ENCODE measurements at places on chromosomes 1 and 21.

DNA sequence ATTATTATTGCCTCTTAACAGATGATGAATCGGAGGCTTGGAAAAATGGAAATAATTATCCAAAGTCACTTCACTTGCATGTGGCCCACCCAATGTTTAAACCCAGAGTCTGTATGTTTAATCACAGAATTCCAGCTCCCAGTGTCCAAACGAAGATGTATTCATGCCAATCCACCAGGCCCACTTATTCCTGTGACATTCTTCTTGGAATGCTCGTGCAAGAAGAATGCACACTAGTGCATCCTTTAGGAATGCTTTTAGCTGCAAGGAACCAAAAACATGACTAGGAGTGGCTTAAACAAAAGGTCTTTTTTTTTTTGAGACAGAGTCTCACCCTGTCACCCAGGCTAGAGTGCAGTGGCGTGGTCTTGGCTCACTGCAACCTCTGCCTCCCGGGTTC, 8.9 kb upstream of the OPRD1 start:
- no peak for DNase-seq

DNA sequence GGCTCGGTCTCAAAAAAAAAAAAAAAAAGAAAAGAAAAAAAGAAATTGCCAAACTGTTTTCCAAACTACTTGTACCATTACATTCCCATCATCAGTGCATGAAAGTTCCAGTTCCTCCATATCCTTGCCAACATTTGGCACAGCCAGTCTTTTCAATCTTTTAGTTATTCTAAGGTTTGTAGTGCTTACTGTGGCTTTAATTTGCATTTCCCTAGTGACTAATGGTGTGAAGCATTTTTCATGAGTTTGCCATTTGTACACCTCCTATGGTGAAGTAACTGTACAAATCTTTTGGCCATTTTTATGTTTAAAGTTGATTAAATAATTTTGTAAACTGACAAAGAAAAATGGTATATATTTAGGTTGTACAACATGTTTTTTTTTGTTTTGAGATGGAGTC, 70.7 kb downstream of the DEGS1 start:
- DNase-seq = no peak

DNA sequence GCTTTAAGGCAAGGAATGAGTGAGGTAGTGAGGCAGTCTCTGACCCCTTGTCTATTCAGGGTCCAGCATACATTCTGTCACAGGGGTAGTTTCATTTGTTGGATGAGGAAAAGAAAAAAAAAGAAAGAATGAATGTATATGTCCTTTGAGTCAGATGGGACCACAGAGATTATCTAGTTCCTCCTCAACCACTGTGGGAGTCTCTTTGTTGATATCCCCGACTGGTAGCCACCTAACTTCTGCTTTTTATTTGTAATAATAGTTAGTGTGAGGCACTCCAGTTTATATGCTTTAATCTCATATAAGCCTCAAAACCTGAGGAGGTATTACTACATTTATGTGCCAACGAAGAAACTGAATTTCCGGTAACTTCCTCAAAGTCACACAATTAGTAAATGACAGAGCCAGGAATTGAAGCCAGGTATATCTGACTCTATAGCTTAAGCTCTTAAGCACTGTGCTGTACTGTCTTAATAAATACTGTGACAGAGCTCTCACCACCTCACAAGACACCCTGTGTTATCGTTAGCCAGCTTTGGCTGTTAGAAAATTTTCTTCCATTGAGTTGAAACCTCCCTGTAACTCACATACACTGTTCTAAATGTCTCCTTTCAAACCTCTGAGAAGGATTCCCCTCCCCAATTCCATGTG, 82.2 kb downstream of the MDM4 start:
- DNase-seq = no peak

DNA sequence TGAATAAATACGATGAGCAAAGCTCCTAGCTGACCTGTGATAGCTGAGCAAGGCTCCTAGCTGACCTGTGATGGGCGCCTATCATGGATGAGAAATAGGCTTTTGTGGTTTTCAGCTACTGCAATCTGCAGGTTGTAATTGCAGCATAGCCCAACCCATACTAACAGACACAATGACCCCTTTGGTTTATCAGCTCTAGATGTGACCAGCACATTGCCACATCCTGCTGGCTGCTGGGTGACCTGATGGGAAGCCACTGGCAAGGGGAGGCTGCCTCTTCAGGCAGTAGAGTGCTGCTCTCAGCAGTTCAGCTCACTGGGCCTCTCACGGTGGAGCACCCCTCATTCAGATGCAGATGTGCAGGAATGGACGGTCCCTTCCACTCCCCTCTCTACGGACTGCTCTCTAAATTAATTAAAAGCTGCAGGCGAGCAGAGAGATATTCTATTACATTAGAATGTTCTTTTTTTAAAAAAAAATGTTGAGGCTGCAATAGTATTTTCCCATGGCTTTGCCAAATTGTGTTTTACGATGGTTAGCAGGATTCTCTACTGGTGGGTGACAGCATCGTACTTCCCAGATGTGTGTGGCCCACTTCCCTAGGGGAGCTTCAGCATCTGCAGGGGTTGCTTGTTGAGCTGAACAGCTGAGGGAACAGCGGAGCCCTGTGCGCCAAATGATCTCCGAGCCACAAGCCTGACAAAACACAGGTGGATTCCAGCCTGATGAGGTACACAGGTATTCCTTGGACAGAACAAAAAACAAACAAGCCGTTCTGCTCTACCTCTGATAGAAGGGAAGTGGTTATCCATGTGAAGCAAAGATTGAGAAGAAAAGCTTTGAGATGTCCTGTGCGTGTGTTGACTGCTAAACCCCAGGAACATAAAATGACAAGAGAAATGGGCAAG, 65.0 kb downstream of the SYT6 start:
- no peak for DNase-seq

Data from prostate gland (tissue), 2 donors.